ENCODE measurements at places on chromosomes 3 and 15. TPM values are rescaled to one million over a fixed set of nuclear protein-coding genes. Genes with fewer than 3 reads are reported as not detected.

NKTR gene
- total RNA-seq = 63.4 TPM

ALDH1A2 gene
- 1.4 TPM for total RNA-seq

GMPPB gene
- total RNA-seq = 35.2 TPM

CPN2 gene
- not detected for total RNA-seq

PIK3R4 gene
- total RNA-seq = 28.4 TPM

CCR3 gene
- total RNA-seq = not detected

SERINC4 gene
- total RNA-seq = 0.09 TPM

C3orf85 gene
- total RNA-seq = not detected

MESP2 gene
- total RNA-seq = not detected

INSYN1 gene
- total RNA-seq = not detected

PPP2R3A gene
- 0.16 TPM for total RNA-seq

PTX3 gene
- 0.27 TPM for total RNA-seq

TXNRD3 gene
- 4.5 TPM for total RNA-seq

TMEM87A gene
- 23.6 TPM for total RNA-seq

MAGI1 gene
- total RNA-seq = 0.47 TPM

SPATA12 gene
- not detected for total RNA-seq

PLA2G4D gene
- total RNA-seq = not detected

PLSCR2 gene
- not detected for total RNA-seq

ITGA11 gene
- total RNA-seq = 3.6 TPM

FBLN2 gene
- 13.7 TPM for total RNA-seq

GOLGA8T gene
- total RNA-seq = 0.18 TPM

GABRR3 gene
- total RNA-seq = not detected

ADAMTS9 gene
- total RNA-seq = not detected

ABHD17C gene
- 5.6 TPM for total RNA-seq

LSMEM2 gene
- not detected for total RNA-seq

PTH1R gene
- not detected for total RNA-seq

INKA1 gene
- 1.8 TPM for total RNA-seq

SOX14 gene
- not detected for total RNA-seq

PAQR5 gene
- total RNA-seq = 0.14 TPM

FHIT gene
- total RNA-seq = 7.6 TPM

CGNL1 gene
- total RNA-seq = not detected

HRH1 gene
- total RNA-seq = 0.34 TPM

PRKCI gene
- total RNA-seq = 21.3 TPM

CFAP91 gene
- not detected for total RNA-seq

MYNN gene
- 14.1 TPM for total RNA-seq

CLDN16 gene
- not detected for total RNA-seq

C3orf49 gene
- not detected for total RNA-seq

COMMD2 gene
- total RNA-seq = 31.8 TPM

NUP210 gene
- 142 TPM for total RNA-seq

ALCAM gene
- 14.5 TPM for total RNA-seq

SH2D7 gene
- not detected for total RNA-seq

MFGE8 gene
- total RNA-seq = 34.0 TPM

TEX55 gene
- not detected for total RNA-seq

RBP2 gene
- not detected for total RNA-seq

IMPG2 gene
- total RNA-seq = 0.13 TPM

DGKG gene
- 0.36 TPM for total RNA-seq

UROC1 gene
- not detected for total RNA-seq
